Stimulated activated naive B cell treated with anti-CD40 and anti-IgM and Interleukin-4, amounts not matched to agents 10 μg/mL and 1 μg/mL and 100 μg/mL, for 72 hours (primary cell): ENCODE measurements at places on chromosomes 4 and X.

DNA sequence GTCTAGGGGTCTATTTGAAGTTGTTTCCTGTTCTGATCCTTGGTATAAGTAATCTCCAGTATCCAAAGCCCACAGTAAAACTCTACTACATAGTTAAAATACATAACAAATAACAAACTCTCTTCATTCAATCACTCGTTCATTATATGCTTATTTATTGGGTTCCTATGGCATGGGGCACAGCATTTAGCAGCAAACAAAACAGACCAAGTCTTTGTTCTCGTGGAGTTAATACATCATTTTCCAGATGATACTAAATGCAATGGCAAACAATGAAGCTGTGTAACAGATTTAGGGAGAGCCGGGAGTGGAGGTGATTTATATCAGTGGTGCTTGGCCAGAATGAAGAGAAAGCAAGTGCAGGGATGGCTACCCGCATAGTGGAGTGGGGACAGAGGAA lies 36.6 kb upstream of the SPARCL1 start:
- DNase-seq: no peak

DNA sequence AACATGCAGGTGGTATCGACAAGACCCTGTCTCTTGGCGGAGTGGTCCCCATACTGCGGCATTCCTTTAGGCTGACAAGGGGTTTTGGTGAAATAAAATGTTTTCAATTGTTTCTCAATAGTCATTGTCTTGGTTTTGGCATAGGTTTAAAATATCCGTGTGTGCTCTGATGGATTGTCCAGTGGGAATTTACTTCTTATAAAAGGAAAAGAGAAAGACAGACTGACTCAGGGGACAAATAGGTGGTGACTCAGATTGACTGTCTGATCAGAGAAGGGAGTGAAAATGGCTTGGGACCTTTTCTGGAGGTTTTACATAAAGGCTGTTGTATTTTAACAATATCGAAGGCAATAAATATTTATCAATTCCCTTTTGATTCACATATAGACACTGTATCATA lies 129.8 kb downstream of the SORBS2 start:
- DNase-seq: no peak

- DNase-seq: no peak
These were observed 222.3 kb upstream of the LDB2 start for GRCh38 chr4:17120761-17121160.

DNA sequence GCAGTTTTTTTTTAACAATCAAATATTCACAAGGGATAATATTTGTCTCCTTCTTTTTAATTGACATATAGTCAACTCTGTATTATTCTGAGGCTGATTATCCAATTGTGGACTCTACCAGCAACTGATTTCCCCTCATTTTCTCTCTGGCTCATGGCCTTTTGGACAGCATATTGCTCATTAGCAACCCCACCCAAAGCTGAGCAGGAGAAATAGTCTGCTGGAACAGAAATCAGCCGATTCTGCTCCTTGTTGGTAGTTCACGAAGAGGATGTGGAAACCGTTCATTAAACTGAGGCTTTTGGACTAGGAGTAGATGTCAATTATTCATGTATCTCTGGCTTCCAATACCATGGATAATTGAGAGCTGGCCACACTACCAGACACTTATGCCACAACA lies 428.4 kb upstream of the INTU start:
- no peak for DNase-seq

DNA sequence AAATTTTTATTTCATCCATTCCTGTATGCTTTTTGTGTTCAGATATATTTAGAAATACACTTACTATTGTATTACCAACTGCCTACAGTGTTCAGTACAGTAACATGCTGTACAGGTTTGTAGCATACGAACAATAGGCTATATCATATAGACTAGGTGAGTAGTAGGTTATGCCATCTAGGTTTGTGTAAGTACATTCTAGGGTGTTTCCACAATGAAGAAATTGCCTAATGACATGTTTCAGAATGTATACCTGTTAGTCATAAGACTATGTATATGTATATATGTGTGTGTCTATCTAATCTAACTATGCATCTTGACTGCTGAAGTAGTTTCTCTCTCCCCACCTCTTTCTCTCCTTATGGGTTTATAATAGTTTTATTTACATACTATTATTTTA lies 51.5 kb upstream of the BTC start:
- DNase-seq: no peak

- no peak for DNase-seq
These were observed 26.8 kb downstream of the SH3TC1 start for GRCh38 chr4:8225706-8226443.

GRCh38 chr4:138078253-138078652 lies 163.9 kb downstream of the SLC7A11 start:
- DNase-seq: no peak

DNA sequence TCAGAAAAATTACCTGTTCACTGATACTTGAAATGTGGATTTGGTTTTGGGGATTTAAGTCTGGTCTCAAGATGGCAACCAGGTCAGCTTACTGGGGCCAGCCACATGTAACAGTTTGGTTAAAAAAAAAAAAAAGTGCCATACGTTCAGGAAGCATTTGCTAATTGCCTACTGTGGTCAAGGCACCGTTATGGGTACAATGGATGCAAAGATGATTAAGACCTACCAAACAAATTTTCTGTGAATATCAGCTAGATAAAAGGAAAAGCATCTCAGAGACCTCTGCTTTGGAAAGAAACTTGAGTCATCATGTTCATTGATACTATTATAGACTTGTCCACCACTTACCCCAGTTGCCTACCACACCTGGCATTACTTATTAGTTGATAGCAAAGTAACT lies 80.9 kb downstream of the FNIP2 start:
- no peak for DNase-seq

DNA sequence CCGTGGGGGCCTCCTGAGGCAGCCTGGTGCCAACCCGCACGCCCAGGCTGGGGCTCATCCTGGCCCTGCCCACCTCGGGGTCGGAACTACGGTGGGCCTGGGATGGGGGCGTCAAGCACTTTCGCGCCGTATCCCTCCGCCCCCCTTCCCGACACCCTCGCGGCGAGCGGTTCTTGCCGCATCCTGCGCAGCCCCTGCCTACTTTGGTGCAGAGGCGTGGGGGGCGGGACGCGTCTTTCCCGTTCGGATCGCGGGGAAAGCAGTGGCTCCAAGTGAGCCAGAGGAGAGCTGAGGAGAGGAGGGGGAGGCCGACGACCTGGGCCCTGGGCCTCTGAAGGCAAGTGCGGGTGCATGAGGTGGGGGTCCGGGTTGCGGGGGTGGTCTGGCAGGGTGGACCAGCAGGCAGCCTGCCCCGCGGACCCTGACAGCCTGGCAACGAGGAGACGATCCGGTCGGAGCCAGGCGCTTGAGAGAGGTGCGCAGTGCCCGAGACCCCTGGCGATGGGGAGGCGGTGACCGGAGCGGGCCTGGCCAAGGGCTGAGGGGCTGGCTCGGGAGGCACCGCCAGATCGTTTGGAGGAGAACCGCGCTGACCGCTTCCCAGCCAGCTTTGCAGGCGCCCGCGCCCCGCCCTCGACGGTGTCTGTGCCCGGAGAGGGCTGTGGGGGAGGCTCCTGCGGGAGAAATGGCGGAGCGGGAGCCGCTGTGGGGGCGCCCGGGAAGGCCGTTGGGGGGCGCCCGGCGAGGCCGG lies at the start of gene GPRASP2:
TSS of gene GPRASP2 (plus strand) at position 233 of the 751 bp plus-strand sequence. CDS start 2,422 bp downstream, outside the sequence.
- no peak for DNase-seq

GRCh38 chr4:183823434-183823833 lies 81.7 kb upstream of the STOX2 start:
- no peak for DNase-seq

GRCh38 chrX:110020536-110020935 lies 17.6 kb downstream of the TMEM164 start:
- DNase-seq: no peak

DNA sequence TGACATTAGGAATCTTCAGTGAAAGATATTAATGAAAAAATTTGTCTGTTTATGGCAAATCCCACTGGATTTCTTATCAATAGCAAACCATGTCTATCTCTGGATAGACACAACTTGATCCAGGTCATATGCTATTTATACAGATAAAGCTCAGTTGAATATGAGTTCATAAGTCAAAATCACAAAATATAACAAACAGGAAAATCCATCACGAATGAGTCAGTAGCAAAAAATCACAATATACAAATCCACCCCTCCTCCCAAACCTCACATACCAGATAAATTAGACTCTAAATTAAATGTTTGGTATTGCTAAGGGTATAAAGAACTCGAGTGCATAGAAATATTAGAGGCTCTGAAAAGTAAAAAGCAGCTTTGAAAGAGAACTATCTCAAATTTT lies 420.5 kb downstream of the TLL1 start:
- no peak for DNase-seq

DNA sequence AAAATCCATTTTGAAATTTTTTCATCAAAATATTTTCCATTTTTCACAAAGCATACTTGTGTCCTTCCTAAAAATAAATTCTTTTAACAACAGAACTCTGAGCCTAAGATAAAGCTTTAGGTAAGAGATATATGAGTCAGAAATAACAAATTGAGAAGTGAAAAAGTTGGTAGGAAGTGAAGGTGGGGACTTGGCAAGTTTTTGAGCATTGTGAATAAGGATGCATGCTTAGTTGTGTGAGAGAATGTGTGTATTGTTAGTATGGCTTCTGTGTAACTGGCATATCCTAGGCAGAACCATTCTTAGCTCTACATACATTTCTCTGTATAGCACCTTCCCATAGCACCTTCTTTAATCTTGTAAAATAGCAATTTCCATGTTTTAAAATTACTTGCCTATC lies 6.8 kb downstream of the ASB5 start:
- DNase-seq: no peak

GRCh38 chr4:124631760-124632159 lies 80.8 kb downstream of the ANKRD50 start:
- no peak for DNase-seq

GRCh38 chr4:95602872-95603271 lies 54.1 kb upstream of the UNC5C start:
- DNase-seq: no peak

GRCh38 chr4:98663226-98664006 lies 5.0 kb upstream of the TSPAN5 start:
- peak; percentile 81 for DNase-seq
